ENCODE measurements at places on chromosomes 4 and X.

- no peak overlapping the region for H3K4me3 ChIP-seq
- no peaks in the 10 kb centered on the region for H3K36me3 ChIP-seq
- DNase-seq, result no peak
- H3K27ac ChIP-seq, result no peak overlapping the region
Measured at GRCh38 chr4:71235311-71236201, 103.3 kb upstream of the SLC4A4 start.

- no peak for DNase-seq
- H3K27ac ChIP-seq, result no peak overlapping the region
Measured at GRCh38 chr4:17468619-17469221, 43.2 kb downstream of the QDPR start.

DNA sequence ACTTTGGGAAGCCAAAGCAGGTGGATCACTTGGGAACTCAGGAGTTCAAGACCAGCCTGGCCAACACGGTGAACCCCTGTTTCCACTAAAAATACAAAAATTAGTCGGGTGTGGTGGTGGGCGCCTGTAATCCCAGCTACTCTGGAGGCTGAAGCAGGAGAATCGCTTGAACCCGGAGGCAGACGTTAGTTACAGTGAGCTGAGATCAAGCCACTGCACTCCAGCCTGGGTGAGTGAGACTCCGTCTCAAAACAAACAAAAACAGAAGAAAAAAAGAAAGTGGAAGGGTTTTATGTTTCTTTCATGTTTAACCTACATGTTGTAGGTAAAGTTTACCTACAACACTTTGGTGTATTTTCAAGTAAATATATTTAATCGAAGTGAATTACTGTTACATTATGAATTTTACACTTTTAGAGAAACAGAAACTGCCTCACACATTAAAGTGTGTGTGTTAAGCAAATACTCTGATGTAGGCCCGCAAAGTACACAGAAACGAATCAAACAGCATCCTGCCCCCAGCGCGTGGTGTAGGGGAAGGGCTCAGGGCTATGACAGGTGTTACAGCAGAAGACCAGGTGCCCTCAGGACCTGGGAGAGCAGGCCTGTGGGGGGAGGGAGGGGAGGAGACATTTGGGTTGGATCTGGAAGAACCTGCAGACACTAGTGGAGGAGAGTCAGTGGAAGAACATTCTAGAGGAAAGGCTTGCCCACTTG lies 39.0 kb downstream of the PTTG2 start:
- DNase-seq, result no peak
- no peak overlapping the region for H3K27ac ChIP-seq
- no peaks in the 10 kb centered on the region for H3K27me3 ChIP-seq

GRCh38 chr4:42855779-42856178 lies 36.7 kb upstream of the GRXCR1 start:
- H3K4me1 ChIP-seq, result no peaks in the 10 kb centered on the region
- no peak for DNase-seq
- no peaks in the 10 kb centered on the region for H3K27me3 ChIP-seq
- H3K4me3 ChIP-seq, result no peak overlapping the region
- no peaks in the 10 kb centered on the region for H3K36me3 ChIP-seq
- H3K27ac ChIP-seq, result no peak overlapping the region

DNA sequence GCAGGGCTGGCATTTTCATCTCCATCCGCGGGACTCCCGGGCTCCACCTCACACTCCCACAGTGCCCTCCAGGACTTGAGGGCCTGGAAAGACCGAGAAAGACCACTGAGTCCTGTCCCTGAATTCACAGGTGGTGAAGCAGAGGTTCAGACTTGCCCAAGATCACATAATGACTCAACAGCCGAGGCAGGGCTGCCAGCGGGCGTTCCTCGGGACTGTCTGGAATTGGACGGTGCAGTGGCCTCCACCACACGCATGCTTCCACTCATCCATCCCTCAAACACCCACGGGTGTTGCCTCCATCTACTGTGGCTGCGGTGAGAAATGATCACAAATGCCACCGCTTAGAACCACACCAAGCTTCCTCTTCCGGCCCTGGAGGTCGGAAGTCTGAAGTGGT lies 6.9 kb upstream of the ADRA2C start:
- no peak overlapping the region for H3K4me3 ChIP-seq
- H3K27ac ChIP-seq, result no peak overlapping the region
- no peaks in the 10 kb centered on the region for H3K36me3 ChIP-seq
- peaks cover 14% of the 10 kb centered on the region for H3K27me3 ChIP-seq
- no peaks in the 10 kb centered on the region for H3K4me1 ChIP-seq

DNA sequence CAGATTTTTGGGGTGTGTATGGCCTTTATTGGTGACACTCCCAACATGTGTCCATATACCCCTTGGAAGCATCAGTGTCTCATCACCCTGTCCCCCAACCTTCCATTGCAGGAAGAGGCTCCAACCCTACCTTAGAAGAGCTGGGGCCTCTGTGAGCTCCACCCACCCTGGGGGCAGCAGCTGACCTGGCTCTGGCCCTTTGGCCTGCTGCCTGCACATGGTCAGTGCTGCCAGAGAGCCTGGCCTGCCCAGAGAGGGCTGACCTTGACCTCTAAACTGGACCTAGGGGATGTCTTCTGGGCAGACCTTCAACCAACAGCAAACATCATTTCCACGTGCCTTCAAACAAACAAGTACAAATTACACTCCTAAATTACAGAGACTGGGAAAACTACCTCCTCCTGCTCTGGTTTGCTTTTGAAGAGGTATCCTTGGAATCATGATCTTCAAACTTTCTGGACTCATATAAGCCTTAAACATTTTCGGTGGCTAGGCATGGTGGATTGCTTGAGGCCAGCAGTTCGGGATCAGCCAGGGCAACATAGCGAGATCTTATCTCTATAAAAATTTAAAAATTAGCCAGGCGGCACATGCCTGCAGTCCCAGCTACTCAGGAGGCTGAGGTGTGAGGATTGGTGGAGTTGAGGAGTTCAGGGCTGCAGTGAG lies 27.3 kb upstream of the KIAA0232 start:
- no peak overlapping the region for H3K4me3 ChIP-seq
- no peaks in the 10 kb centered on the region for H3K27me3 ChIP-seq
- DNase-seq, result no peak

DNA sequence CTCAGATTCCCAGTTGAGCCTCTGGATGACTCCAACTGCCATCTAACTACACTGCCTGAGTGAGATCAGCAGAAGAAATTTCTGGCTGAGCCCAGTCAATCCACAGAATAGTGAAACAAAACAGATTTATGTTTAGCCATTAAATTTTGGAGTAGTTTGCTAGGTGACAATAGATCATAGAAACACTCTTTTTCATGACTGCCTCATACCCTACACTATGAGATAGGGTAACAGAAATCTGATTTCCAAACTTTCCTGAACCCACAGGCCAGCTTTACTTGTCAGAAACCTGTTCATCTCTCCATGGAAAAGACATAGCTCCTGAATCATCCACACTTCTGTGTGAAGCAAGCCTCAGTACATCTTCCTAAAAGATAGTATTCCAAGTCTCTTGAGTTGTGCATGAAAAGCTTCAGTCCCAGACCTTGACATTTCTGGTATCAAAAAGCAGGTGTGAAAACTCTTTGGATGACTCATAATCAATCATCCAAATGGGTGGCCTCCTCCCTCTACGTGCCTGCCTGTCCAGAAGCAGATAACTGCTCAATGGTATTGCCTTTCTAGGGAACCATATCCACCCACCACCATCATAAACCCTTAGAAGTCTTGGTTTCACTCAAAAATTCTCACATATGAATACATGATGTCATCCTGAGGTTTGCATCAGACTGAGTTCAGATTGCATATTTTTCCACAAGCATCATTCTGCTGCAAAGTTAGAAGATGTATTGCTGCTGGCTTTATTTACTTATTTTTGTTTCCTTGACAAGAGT lies 47.5 kb upstream of the RAP2C start:
- no peak overlapping the region for H3K4me3 ChIP-seq
- no peaks in the 10 kb centered on the region for H3K36me3 ChIP-seq
- no peak for DNase-seq
- no peak overlapping the region for H3K27ac ChIP-seq
- H3K27me3 ChIP-seq, result no peaks in the 10 kb centered on the region

- H3K4me3 ChIP-seq, result no peak overlapping the region
- no peaks in the 10 kb centered on the region for H3K27me3 ChIP-seq
- H3K36me3 ChIP-seq, result no peaks in the 10 kb centered on the region
- DNase-seq, result no peak
- H3K27ac ChIP-seq, result no peak overlapping the region
Measured at GRCh38 chr4:7659429-7660175, 224.9 kb upstream of the PSAPL1 start.

- H3K27ac ChIP-seq, result peak overlapping the region; percentile 57
- no peak overlapping the region for H3K4me3 ChIP-seq
- no peaks in the 10 kb centered on the region for H3K27me3 ChIP-seq
- no peaks in the 10 kb centered on the region for H3K4me1 ChIP-seq
Measured at GRCh38 chr4:145546175-145546915, 64.7 kb downstream of the SMAD1 start.

GRCh38 chr4:105472871-105473323 lies 965 bp downstream of the PPA2 start:
- H3K4me3 ChIP-seq, result peak overlapping the region; percentile 99
- H3K36me3 ChIP-seq, result no peaks in the 10 kb centered on the region
- H3K27me3 ChIP-seq, result no peaks in the 10 kb centered on the region

DNA sequence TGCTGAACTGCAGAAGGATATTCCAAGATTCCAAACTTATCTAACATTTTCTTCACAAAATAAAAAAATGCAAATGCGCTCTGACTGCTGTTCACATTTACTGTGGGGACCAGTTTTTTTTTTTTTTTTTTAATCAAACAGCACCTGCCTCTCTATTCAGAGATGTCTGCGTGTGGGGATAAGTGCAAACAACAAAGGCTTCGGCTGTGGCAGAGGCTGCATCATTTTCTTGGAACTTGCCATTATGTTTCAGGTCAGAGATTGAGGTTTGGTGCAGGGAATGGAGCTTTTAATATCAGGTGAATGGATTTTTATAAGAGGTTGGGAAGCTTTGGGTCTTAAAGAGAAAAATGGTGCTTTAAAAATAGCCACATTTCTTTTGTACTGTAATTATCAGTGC lies 78.2 kb upstream of the TET2 start:
- H3K4me3 ChIP-seq, result no peak overlapping the region
- no peaks in the 10 kb centered on the region for H3K4me1 ChIP-seq
- no peak overlapping the region for H3K27ac ChIP-seq

DNA sequence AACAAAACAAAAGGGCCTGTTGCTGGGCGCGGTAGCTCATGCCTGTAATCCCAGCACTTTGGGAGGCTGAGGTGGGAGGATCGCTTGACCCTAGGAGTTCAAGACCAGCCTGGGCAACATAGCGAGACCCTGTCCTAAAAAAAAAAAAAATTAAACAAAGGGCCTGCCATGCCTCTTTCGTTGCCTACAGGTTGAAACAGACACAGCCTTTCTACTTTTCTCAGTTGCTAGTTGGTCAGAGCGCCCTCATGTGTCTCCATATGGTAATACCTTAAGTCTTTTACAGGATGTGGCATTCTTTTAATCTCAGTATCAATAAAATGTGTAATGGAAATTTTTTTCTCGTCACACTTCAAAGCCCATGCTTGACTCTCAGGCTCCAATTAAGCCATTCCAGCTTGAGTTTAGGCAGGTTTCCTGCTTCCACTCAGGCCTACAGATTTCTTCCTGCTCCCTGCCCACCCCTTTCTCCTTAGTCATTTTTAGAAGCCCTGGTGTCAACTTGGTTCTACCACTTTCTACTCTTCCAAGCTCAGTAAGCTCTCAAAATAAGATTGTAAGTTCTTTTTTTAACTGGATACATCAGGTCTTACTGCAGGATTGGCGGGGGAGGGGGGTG lies 4.6 kb upstream of the SOWAHD start:
- H3K4me3 ChIP-seq, result no peak overlapping the region
- H3K27me3 ChIP-seq, result peaks cover 7% of the 10 kb centered on the region
- H3K36me3 ChIP-seq, result no peaks in the 10 kb centered on the region
- no peaks in the 10 kb centered on the region for H3K4me1 ChIP-seq

- no peak overlapping the region for H3K4me3 ChIP-seq
- peaks cover 27% of the 10 kb centered on the region for H3K27me3 ChIP-seq
- no peak for DNase-seq
- H3K36me3 ChIP-seq, result no peaks in the 10 kb centered on the region
- peak overlapping the region; percentile 92 for H3K27ac ChIP-seq
- peaks cover 23% of the 10 kb centered on the region for H3K4me1 ChIP-seq
Measured at GRCh38 chrX:107721318-107721717, 54.3 kb downstream of the TSC22D3 start.

- H3K4me1 ChIP-seq, result no peaks in the 10 kb centered on the region
- no peaks in the 10 kb centered on the region for H3K27me3 ChIP-seq
- no peak for DNase-seq
- H3K27ac ChIP-seq, result no peak overlapping the region
- H3K4me3 ChIP-seq, result no peak overlapping the region
- no peaks in the 10 kb centered on the region for H3K36me3 ChIP-seq
Measured at GRCh38 chr4:52840531-52841370, 21.4 kb upstream of the RASL11B start.

DNA sequence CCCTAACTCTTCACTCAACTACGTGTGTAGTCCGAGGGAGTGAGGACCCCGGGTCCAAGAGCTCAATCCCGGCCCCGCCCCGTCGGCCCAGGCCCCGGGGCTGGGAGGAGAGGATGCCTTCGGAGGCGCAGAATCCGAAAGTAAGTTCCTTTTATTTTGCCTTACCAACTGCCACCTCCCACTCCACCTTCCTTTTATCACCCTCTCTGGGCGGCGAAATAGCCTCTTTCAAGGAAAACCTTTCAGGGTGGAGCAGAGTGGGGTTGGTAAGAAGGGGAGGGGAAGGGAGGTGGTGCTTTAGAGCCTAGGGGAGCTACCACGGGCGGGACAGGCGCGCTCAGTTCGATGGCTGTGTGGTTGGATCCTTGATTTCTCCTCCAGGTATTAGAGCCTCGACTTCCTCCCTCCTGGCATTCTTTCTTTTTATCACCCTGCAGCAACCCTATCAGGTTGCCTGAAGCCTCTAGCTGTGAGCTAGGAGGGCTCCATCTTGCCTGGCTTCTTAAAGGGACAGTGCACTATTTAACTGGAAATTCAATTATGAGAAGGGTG lies 191.2 kb downstream of the RRAGB start:
- H3K36me3 ChIP-seq, result no peaks in the 10 kb centered on the region
- H3K27ac ChIP-seq, result peak overlapping the region; percentile 85
- no peaks in the 10 kb centered on the region for H3K4me1 ChIP-seq
- DNase-seq, result no peak

- no peak overlapping the region for H3K4me3 ChIP-seq
- H3K27me3 ChIP-seq, result no peaks in the 10 kb centered on the region
- H3K4me1 ChIP-seq, result no peaks in the 10 kb centered on the region
- no peak overlapping the region for H3K27ac ChIP-seq
- H3K36me3 ChIP-seq, result no peaks in the 10 kb centered on the region
Measured at GRCh38 chrX:143287236-143287635, 230.0 kb downstream of the SPANXN3 start.

- peak within 1 kb of the TSS; percentile 85 for H3K27ac ChIP-seq
- no peaks in the 10 kb centered on the region for H3K27me3 ChIP-seq
- DNase-seq, result peak; percentile 51
- H3K4me1 ChIP-seq, result no peaks in the 10 kb centered on the region
Measured at GRCh38 chr4:16897991-16898827, at the start of gene LDB2. LDB2 (minus strand) TSS chr4:16898645.
